Hematopoietic multipotent progenitor cell treated with erythropoietin and hydrocortisone succinate and interleukin-3 and kit ligand, for 4 days (in vitro differentiated cells): ENCODE measurements at places on chromosomes 4 and X.

DNA sequence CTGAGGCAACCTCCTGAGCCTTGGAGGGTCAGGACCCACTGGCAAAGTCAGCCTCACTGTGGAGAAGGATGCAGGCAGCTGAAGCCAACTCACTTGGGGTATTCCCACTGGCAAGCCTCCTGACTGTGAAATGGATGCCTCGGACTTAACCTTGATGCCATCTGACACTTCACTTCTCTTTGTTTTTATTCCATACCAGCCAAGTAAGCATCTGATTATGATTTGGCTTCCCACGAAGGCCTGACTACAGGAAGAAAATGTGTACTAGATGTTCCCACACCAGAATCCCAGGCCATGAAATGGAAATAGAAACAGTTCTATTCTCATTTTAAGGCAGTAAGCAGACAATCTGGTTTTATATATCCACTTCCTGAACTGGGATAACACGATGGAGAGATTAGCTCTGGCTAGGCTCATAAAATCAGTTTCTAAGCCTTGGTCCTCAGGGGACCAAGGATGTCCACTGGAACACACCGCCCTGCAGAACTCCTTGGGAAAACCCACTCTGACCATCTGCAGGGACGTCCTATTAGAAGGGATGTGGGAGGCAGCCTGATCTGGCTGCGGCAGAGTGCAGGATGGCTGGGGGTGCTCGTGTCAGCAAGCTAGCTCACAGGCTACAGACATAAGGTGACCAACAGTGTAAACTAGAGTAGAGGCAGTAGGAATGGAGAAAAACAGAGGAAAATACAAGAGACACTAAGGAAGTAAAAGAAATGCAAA lies 89.3 kb downstream of the TSPAN5 start:
- DNase-seq = no peak

DNA sequence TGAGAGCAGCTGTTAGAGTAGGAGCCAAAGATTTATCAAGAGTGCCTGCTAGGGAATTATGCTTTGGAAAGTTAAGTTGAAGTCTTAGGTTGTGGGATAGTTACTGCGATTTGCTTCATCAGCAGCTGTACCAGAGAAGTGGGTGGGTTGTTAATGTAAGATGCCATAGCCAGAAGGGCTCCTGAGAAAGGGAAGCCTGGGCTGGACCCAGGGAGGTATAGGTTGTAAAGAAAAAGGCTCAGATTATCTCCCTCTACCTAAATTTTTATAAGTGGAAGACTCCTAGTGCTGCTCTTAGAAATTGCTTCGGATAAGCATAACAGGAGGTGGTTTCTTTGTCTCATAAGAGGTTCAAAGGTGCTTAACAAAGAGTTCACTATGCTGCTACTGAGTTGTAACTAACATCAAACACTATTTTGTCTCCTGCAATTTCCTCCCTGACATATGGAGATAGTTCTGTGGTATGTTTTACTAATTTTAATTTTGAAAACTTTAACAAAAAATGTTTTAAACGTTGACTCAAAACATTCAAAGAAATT lies 356.9 kb downstream of the DTHD1 start:
- DNase-seq = no peak

DNA sequence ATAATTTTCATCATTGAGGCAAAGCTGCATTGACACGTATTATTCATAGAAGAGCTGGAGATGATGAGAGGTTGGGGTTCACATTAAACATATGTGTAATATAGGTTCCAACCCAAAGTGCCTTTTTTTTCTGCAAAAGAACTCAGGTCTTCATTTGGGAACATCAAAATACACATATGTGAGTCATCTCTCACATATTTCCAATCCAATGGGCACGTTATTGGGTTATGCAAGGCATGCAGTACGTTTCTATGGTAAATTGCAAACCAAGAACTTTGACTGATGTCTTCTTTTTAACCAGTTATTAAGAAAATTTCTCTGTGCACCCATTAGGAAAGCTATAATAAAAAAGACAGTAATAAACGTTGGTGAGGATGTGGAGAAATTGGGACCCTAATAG lies 150.3 kb upstream of the FAM9B start:
- no peak for DNase-seq

DNA sequence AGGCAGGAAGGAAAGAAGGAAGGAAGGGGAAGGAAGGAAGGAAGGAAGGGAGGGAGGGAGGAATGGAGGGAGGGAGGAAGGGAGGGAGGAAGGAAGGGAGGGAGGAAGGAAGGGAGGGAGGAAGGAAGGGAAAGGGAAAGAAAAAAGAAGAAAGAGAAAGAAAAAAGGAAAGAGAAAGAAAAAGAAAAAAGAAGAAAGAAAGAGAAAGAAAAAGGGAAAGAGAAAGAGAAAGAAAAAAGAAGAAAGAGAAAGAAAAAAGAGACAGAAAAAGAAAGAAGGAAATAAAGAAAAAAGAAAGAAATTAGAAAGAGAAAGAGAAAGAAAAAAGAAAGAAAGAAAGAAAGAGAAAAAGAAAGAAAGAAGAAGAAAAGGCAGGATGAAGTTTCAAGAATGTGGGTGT lies 15.0 kb upstream of the NHSL2 start:
- DNase-seq = no peak

DNA sequence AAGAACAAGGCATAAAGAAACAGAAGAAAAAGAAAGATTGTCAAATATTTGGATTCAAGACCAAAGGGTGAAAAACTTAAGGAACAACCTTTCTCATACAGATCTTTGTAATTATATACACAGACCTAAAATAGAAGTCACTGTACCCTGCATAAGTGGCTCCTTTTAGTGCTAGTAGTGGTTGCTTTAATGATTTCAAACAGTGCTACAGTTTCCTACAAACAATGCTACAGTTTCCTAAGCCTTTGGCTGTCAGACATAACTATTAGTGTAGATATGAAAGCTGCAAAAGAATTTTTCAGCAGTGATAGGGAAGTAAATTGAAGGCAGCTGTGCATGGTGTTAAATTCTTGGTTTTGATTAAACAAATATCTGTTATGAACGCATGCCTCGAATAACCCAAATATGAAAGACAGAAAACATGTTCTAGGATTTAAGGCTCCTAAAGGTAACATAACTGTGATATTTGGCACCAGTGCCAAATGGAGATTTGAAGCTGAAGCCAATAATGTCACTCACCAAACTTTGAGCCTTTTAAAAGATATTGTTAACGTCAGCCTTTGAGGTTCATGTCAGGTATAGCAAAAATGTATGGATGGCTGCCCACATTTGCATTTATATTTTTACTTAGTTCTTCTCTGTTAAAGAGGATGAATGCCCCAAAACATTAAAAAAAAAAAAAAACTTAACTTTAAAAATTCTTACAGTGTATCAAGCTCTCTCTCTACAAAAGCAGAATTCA lies 36.6 kb downstream of the SMARCAD1 start:
- DNase-seq = no peak

GRCh38 chr4:692771-693554 lies 4.0 kb upstream of the SLC49A3 start:
- peak; percentile 14 for DNase-seq
